Activated CD4-positive, alpha-beta T cell treated with anti-CD3 and anti-CD28 coated beads, Interleukin-2, amount 10 ng/mL, durations not matched to agents 7 days and 5 days (primary cell): ENCODE measurements at places on chromosomes 6 and 20.

DNA sequence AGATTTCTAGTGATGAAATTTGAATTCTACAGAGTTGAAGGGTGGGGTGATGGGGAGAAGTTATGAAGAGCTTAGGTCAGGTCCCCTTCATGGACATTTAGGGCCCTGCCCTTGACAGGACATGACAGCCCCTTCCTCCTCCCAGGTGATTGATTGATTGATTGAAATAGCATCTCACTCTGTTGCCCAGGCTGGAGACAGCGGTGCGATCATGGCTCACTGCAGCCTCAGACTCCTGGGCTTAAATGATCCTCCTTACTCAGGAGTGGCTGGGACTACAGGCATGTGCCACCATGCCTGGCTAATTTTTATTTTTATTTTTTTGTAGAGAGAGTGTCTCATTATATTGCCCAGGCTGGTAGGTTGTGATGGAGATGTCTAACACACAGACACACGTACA, 174.0 kb upstream of the RNF24 start:
- DNase-seq, result no peak

DNA sequence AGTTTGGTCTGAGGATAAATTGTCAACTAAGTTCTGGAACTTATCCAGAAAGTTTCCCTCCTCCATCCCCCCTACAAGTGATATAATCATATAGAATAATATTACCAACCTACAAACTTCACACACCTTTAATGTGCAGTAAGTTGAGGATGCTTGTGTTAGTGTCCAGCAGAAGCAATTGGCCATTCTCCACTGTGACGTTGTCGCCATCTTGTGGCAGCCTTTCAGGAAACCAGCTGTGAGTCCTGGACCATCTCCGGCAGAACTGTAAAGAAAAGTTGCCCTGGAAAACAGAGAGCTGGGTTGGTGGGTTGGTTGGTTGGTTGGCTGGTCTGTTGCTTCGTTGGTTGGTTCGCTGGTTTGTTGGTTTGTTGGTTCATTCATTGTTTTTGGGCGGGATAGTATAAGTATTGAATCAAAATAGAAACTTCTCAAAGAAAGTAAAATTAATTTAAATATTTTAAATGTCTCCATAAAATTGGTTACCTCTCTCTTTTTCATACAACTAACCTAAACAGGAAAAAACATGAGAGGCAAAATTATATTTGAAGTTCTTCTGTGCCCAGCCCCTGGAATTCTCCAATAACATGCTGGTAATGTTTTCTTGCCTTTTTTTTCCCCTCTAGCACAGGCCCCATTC, 127.5 kb downstream of the PKHD1 start:
- DNase-seq, result peak; percentile 55

- no peak for DNase-seq
Observed at GRCh38 chr20:19974630-19975435, 42.3 kb upstream of the NAA20 start.

DNA sequence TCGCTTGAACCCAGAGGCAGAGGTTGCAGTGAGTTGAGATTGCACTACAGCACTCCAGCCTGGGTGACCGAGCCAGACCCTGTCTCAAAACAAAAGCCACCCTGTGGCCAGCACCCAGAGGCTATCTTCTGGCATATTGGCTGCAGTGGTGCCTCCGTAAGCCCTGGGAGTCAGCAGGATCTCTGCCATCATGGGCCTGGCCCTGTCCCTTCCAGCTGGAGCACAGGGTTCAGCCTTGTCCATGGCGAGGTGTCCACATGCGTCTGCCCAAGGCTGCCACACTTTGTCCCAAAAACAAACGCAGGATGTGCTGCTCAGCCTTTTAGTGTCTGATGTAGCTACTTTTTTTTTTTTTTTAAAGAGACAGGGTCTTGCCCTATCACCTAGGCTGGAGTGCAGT, 15.4 kb upstream of the MTG2 start:
- DNase-seq, result no peak

GRCh38 chr6:159555082-159555875, 137.8 kb downstream of the SOD2 start:
- no peak for DNase-seq
